ENCODE measurements at places on chromosomes 3 and 15.

GRCh38 chr3:73575953-73576352, 48.8 kb downstream of the PDZRN3 start:
- H3K4me3 ChIP-seq = no peak overlapping the region
- peak overlapping the region; percentile 9 for H3K27ac ChIP-seq
- no peak for DNase-seq
- H3K36me3 ChIP-seq = no peaks in the 10 kb centered on the region

- no peaks in the 10 kb centered on the region for H3K4me1 ChIP-seq
- no peak overlapping the region for H3K27ac ChIP-seq
- DNase-seq = no peak
- no peak overlapping the region for H3K4me3 ChIP-seq
- H3K27me3 ChIP-seq = no peaks in the 10 kb centered on the region
These were observed 156.8 kb downstream of the ALCAM start for GRCh38 chr3:105523501-105523900.

- H3K4me3 ChIP-seq = no peak overlapping the region
- no peaks in the 10 kb centered on the region for H3K36me3 ChIP-seq
- peak; percentile 57 for DNase-seq
- peaks cover 2% of the 10 kb centered on the region for H3K4me1 ChIP-seq
- peak overlapping the region; percentile 81 for H3K27ac ChIP-seq
- H3K27me3 ChIP-seq = no peaks in the 10 kb centered on the region
These were observed 30.6 kb downstream of the CTSH start for GRCh38 chr15:78914027-78914764.

- DNase-seq = no peak
- H3K36me3 ChIP-seq = no peaks in the 10 kb centered on the region
- no peak overlapping the region for H3K4me3 ChIP-seq
- no peaks in the 10 kb centered on the region for H3K4me1 ChIP-seq
These were observed 128.0 kb upstream of the PRICKLE2 start for GRCh38 chr3:64353226-64353625.

- no peaks in the 10 kb centered on the region for H3K36me3 ChIP-seq
- H3K4me1 ChIP-seq = no peaks in the 10 kb centered on the region
- H3K4me3 ChIP-seq = no peak overlapping the region
- no peak for DNase-seq
These were observed 48.1 kb downstream of the CHSY1 start for GRCh38 chr15:101203607-101204189.

DNA sequence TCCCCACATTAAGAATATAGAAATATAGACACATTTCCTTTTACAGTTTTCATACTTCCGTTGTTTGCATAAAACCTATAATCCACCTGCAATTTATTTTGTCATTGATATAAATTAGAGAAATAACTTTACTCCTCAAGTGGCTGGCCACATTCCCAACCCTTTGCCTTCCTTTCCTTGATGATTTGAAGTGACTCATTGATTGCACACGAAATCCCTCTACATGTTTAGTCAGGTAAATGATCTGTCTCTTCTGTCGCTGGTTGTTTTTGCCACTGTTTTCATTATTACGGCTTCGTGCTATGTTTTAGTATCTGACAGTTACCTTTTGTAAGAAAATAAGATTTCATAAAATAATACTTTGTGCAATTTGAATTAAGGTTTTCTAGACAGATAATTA, 272.2 kb upstream of the NR2E3 start:
- H3K27me3 ChIP-seq = no peaks in the 10 kb centered on the region
- no peak overlapping the region for H3K27ac ChIP-seq

DNA sequence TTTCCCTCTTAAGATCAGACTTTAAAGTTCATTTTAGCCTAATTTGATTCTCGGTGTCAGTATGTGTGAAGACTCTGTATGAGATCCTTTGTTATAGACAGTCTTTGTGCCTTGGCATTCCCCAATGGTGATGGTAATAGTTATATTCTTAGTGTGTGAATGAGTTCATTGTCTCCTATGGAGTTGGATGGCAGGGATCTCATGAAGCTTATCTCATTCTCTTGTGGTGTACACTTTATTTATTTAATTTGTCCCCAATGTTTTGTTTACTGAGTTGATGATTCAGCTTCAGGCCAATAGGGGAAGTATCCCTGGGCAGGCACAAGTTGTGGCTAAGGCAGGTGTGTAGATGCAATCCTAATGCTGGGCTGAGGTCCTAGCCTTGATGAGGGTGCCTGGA, 222.0 kb upstream of the DPPA4 start:
- no peaks in the 10 kb centered on the region for H3K36me3 ChIP-seq
- no peak overlapping the region for H3K4me3 ChIP-seq
- no peak for DNase-seq
